ENCODE measurements at places on chromosomes 4 and X. TPM values are rescaled to one million over a fixed set of nuclear protein-coding genes. Genes with fewer than 3 reads are reported as not detected.
A peak's percentile ranks its signal among the peaks of the same experiment; 100 is the strongest.

Gene HTN3
- total RNA-seq, result not detected

Gene GAGE2A
- not detected for total RNA-seq

Gene BST1
- 12.6 TPM for total RNA-seq

Gene PRKG2
- 0.72 TPM for total RNA-seq

Gene SHROOM2
- 22.3 TPM for total RNA-seq

Gene SHOX
- not detected for total RNA-seq

Gene GAGE12E
- total RNA-seq, result not detected

- DNase-seq, result no peak
Measured at GRCh38 chr4:123603165-123603564, 206.6 kb downstream of the SPRY1 start.

- no peak for DNase-seq
Measured at GRCh38 chrX:3271834-3272186, 74.6 kb downstream of the MXRA5 start.

DNA sequence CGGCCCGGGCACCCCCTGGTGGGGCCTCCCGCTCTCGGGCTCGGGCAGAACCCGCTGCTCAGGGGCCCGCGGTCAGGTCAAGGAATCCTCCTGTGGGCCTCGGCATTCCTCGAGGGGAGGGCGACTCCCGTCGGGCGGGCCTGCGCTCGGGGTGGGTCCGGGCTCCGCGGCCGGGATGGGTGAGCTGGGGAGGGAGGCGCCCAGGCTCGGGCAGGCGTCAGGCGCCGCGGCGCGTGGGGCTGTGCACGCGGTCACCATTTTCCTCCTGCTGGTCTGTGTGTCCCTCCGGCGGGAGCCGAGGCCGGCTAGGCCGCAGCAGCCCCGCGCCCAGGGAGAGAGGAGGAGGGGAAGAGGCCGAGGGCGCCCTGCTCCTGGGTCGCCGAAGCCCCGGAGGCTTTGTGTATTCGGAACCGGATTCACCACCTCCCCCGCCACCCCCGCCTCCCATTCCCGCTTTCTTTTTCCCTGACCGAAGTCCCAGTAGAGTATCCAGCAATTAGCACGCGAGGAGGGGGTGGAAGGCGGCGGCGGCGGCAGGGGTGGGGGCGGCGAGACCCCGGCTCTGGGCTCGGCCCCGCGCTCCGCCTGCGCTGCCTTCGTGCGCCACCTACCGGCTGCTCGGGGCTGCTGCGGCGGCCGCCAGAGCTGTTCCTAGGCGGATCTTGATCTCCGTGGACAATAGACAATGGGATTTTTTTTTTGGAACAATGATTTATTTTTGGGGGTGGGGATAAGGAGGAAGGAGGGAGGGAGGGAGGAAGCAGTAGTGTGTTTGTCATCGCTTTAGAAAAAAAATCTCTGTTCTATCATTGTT, 99.0 kb upstream of the MAML3 start:
- DNase-seq, result peak; percentile 91

DNA sequence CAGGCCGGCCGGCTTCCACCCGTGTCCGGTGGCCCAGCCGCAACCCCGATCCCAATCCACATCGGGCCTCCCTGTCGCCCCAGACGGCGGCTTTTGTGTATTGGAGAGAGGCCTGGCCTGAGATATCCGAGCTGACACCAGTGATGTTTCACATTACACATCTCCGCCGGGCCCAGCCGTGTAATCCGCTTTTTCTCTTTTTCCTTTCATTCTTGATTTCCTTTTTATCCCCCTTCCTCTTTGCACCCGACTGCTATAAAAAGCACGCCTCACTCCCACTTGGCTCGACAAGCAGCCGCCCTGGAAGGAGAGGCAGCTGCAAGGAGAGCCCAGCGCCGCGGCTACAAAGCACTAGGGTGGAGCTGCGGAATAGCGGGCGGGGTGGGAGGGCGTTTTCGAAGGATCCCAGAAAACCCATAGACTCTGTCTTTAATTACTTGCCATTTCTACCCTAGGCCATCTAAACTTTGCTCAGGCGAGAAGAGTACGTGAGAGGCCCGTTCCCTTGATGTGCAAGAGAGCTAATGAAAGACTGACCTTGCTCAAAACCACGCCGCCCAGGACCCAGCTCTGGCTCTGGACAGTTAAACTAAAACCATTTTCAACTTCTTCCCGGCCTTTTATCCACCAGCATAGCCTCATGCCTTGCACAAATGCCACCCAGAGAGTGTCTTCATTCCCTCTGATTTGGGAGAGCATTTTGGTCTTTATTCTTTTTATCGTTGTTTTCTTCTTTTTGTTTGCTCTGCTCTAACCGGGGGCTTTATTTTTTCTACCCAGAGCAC, 3.2 kb downstream of the PITX2 start:
- peak; percentile 36 for DNase-seq

GRCh38 chr4:54495091-54495490, 162.7 kb upstream of the KIT start:
- no peak for DNase-seq

- no peak for DNase-seq
Measured at GRCh38 chrX:41695426-41695825, 6.7 kb downstream of the GPR34 start.

DNA sequence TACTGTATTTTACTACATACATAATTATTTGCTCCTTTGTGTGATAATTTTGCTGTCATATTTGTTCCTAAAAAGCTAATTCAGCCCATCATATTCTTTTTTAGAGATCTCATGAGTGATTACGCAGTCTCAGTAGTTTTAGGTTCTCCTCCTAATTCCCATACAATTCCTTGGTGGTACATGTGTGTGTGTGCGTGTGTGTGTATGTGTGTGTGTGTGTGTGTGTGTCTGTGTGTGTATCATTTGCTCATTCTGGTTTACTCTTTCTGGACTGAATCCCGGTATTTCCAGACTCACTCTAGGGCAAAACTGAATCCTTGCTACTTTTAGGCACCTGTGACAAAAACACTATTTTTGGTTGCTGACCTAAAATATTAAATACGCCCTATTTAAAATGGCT, 34.9 kb downstream of the STK26 start:
- no peak for DNase-seq

DNA sequence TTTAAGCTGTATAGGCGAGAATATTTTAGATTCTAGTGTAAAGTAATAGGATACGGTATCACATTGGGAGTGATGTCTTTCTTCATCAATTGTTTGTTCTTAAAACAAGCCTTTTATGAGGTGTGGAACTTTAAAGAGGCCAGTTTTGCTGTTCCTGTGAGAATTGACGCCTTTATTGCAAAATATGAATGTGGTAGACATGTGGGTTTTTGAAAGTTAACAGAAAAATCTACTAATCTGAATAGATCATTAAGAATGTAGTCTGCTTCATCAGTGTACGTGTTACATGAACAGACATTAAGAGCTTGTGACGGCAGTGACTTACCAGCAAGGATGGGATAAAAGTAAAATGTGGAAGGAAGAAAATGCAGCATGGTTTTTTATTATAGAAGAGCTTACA, 63.8 kb downstream of the STOX2 start:
- DNase-seq, result no peak

DNA sequence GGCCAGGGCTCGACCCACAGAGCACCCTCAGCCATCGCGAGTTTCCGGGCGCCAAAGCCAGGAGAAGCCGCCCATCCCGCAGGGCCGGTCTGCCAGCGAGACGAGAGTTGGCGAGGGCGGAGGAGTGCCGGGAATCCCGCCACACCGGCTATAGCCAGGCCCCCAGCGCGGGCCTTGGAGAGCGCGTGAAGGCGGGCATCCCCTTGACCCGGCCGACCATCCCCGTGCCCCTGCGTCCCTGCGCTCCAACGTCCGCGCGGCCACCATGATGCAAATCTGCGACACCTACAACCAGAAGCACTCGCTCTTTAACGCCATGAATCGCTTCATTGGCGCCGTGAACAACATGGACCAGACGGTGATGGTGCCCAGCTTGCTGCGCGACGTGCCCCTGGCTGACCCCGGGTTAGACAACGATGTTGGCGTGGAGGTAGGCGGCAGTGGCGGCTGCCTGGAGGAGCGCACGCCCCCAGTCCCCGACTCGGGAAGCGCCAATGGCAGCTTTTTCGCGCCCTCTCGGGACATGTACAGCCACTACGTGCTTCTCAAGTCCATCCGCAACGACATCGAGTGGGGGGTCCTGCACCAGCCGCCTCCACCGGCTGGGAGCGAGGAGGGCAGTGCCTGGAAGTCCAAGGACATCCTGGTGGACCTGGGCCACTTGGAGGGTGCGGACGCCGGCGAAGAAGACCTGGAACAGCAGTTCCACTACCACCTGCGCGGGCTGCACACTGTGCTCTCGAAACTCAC, 3.6 kb downstream of the MID1IP1 start:
- DNase-seq, result peak; percentile 34

- peak; percentile 70 for DNase-seq
Measured at GRCh38 chr4:89640620-89641366, 196.2 kb downstream of the SNCA start.

DNA sequence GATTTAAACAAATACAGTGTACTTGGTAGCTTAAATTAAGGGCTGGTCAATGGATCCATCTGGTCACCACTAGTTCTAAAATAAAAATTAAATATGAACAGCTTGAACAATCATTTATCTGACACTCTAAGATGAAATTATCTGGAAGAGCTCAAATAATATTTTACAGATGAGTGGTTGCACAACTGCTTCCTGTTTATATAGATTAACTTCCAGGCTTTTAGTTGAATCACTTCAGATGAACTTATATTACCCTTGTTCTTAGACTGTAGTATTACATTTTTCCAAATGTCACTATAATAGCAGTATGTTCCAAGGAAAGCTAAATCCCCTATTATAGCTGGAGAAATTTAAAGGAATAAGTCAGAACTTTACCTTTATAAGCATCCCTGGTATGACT, 92.4 kb upstream of the SMIM10 start:
- DNase-seq, result no peak

DNA sequence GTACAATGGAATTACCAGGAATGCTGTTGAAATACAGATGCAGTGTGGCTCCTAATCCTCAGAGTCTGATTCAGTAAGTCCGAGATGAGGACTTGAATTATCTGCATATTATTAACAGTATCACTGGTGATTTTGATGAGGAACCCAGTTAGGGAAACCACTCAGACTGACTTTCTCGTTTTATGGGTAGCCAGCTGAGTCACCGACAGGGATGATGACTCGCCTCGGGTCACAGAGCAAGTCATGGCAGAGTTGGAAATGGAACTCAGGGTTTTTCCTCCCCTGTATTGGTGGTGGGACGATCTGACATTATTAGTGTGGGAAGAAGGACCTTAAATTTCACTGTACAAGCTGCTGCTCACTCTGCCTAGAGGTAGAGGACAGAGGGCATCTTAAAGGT, 51.3 kb downstream of the RTL9 start:
- no peak for DNase-seq

DNA sequence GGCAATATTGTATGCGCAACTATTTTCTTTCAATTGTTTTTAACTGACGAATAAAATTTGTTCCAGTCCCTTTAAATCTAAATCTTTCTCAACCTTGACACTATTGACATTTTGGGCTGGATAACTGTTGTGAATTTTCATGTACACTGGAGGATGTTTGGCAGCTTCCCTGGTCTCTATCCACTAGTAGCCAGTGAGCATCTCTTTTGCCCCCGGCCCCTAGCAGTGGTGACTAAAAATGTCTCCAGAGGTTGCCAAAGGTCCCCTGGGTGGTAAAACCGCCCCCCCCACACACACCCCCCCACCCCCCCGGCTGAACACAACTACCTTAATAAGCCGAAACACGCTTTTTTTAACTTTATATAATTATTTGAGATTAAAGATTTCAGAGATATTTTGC, 514 bp downstream of the FANCB start:
- DNase-seq, result no peak

DNA sequence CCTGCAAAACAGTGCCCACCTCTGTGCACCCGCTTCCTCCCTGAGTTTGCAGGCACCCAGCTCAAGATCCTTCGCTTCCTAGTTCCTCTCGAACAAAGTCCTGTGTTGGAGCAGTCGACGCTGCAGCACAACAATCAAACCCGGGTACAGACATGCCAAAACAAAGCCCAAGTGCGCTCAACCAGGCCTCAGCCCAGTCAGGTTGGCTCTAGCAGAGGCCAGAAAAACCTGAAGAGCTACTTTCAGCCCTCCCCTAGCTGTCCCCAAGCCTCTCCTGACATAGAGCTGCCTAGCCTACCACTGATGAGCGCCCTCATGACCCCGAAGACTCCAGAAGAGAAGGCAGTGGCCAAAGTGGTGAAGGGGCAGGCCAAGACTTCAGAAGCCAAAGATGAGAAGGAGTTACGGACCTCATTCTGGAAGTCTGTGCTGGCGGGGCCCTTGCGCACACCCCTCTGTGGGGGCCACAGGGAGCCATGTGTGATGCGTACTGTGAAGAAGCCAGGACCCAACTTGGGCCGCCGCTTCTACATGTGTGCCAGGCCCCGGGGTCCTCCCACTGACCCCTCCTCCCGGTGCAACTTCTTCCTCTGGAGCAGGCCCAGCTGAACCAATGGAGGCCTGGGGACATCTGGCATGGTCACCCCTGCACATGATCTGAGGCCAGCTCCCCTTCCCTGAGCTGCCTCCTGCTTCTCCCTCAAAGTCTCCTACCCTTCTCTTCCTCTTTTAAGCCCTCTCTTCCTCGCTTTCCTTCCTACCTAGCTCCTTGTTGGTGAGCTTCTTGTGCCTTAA, 6.9 kb downstream of the APEX2 start:
- DNase-seq, result no peak

- DNase-seq, result peak; percentile 20
Measured at GRCh38 chrX:150361070-150361776, 1.9 kb upstream of the MAMLD1 start.

DNA sequence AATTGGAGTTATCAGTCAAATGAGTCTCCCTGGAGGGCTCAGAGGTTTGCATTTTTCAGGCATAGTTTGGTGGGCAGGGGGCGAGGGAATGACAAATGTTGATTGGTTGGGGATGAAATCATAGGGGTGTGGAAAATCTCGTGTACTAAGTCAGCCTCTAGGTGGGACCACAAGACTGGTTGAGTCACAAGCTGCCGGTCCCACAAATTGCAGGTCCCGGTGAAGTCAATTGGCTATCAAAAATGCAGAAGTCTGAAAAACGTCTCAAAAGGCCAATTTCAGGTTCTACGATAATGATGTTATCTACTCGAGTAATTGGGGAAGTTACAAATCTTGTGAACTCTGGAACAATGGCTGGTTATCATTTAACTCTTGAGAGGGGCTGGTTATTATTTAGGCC, 98.8 kb upstream of the DHX15 start:
- no peak for DNase-seq

GRCh38 chr4:182223708-182224107, 19.5 kb upstream of the TENM3 start:
- DNase-seq, result no peak

DNA sequence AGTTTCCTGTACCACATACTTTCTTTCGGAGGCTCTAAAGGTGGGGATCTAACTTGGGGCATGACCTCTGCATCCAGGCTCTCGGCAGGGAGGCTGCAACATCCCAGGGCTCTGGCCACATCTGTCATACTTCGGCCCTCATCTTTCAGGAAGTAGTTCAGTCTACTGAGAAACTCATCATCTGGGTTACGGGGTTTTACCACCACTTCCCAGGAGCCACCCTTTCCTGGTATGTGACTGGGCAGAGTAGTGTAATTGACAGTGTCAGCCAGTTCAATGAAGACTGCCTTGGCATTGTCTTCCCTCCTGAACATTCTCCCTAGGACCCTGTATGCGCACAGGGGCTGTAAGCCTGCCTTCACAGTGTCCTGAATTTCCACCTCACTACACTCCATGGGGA, 2.8 kb downstream of the PNMA5 start:
- DNase-seq, result no peak

Data from endothelial cell (in vitro differentiated cells).